Urinary bladder (tissue), 4 donors: ENCODE measurements at places on chromosomes 16 and 17. TPM values are rescaled to one million over a fixed set of nuclear protein-coding genes. Genes with fewer than 3 reads are reported as not detected.

- no peak for DNase-seq
Observed at GRCh38 chr16:86530251-86531190, 20.2 kb downstream of the FOXF1 start.

- DNase-seq: no peak
Observed at GRCh38 chr17:13230350-13231264, 212.8 kb upstream of the ELAC2 start.

DNA sequence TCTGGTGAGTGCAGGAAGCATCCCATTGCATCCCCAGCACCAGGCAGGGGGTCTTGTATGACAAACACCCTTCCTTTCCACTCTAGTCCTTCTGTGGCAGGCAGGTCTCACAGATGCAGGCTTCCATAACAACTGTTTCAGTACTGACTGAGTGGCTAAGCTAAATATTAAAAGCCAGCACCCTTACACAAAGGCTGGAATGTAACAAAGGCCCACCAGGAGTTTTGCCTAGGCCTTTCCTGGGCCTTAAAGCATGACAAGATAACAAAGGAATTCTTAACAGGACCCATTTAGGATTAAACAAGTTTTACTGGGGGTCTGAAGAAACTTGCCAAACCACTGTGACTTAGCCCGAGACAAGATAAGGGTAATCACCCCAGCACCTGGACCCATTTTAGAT lies 228.9 kb upstream of the RPL38 start:
- no peak for DNase-seq

- DNase-seq: no peak
Observed at GRCh38 chr17:48462946-48463345, 32.9 kb upstream of the SKAP1 start.

DNA sequence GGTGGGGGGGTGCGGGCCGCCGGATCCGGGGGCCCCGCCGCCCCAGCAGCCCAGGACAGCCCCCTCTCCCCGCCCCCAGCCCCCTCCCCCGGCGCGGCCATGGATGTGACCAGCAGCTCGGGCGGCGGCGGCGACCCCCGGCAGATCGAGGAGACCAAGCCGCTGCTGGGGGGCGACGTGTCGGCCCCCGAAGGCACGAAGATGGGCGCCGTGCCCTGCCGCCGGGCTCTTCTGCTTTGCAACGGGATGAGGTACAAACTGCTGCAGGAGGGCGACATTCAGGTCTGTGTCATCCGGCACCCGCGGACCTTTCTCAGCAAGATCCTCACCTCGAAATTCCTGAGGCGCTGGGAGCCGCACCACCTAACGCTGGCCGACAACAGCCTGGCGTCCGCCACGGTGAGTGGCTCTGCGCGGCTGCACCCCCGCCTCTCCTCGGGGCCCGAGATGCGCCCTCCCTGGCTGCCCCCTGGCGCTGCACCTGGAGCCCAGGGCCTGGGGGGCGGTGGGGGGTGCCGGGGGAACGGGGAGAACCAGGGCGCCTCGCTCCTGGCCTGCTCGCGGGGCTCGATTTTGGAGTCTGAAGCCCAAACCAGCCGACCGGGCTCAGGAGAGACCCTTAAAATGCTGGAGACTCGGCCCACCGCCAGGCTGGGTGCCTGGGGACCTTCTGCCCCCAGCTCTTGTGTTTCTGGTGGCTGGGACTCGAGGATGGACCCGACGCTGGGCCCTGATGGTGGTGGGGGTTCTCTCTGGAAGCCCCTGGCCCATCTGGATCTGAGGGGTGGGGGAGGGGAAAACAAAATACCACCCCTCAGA lies 744 bp downstream of the CMIP start:
- no peak for DNase-seq

GRCh38 chr16:81635063-81635937 lies 143.8 kb upstream of the PLCG2 start:
- DNase-seq: no peak

- DNase-seq: no peak
Observed at GRCh38 chr16:47851146-47851545, 304.6 kb downstream of the ABCC12 start.

DNA sequence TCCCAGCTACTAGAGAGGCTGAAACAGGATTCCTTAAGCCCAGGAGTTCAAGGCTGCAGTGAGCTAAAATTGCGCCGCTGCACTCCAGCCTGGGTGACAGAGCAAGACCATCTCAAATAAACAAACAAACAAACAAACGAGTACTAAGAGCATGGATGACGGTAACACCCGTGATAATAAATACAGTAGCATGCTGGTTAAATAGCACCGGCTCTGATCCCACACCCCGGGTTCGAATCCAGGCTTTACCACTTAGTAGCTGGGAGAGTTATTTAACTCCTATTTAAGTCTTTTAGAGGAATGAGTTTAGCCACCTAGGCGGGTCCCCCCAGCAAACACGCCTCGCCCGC lies 301 bp upstream of the METTL22 start:
- DNase-seq: no peak

Gene RPH3AL
- polyA plus RNA-seq: 7.1 TPM

Gene MYH8
- polyA plus RNA-seq: not detected

Gene TNP2
- not detected for polyA plus RNA-seq

Gene TNFSF13
- 22.3 TPM for polyA plus RNA-seq
